ENCODE measurements at places on chromosomes 2 and 18.
A peak's percentile ranks its signal among the peaks of the same experiment; 100 is the strongest.

- no peak for DNase-seq
Observed at GRCh38 chr2:128799730-128800129, 481.1 kb upstream of the HS6ST1 start.

GRCh38 chr2:176917-177316 is 86.9 kb downstream of the SH3YL1 start:
- DNase-seq, result no peak

GRCh38 chr2:30428348-30428662 is 18.7 kb upstream of the LCLAT1 start:
- no peak for DNase-seq

DNA sequence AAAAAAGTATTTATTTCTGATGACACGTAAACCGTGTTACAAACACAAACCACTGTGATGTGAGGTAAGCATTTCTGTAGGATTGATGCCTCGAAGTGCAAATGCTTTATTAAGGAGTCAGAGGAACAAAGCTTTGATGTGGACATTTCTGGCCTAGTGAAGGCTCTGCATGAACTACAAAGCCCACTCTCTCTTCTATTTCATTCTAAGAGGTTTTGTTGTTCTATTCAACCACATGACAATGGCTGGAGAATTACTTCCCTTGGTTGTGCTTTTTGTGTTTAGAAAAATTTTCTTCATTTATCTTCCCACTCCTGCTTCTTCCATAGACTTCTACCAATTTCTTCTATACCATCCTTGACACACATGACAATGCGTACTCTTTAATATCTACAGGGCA is 125.7 kb upstream of the CCDC195 start:
- DNase-seq, result no peak

DNA sequence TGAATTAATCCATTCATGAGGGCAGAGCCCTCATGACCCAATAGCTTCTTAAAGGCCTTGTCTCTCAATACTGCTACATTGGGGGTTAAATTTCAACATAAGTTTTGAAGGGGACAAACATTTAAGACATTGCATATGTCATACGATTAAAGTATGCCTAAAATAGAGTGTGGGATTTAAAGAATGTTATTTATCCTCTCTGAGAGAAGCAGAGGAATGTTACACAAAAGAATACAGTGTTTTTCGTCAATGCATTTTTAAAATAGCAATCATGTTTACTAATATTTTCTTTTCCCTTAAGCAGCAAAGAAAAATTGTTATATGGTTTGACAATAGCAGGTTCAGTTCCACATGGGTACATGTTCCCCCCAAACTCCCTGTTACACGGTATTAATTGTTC is 363.1 kb downstream of the NUP35 start:
- no peak for DNase-seq

- no peak for DNase-seq
Observed at GRCh38 chr2:219168526-219168925, 1.3 kb downstream of the SLC23A3 start.

DNA sequence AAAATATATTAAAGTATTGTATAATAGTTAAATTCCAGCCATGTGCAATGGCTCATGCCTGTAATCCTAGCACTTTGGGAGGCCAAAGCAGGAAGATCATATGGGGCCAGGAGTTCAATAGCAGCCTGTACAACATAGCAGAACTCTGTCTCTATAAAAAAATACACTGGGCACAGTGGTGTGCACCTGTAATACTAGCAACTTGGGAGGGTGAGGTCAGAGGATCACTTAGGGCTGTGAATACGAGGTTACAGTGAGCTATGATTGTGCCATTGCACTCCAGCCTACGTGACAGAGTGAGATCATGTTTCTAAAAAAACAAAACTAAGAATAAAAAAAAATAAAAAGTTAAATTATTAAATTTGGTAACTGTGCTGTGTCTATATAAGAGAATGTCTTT is 36.1 kb downstream of the ZRANB3 start:
- DNase-seq, result no peak

DNA sequence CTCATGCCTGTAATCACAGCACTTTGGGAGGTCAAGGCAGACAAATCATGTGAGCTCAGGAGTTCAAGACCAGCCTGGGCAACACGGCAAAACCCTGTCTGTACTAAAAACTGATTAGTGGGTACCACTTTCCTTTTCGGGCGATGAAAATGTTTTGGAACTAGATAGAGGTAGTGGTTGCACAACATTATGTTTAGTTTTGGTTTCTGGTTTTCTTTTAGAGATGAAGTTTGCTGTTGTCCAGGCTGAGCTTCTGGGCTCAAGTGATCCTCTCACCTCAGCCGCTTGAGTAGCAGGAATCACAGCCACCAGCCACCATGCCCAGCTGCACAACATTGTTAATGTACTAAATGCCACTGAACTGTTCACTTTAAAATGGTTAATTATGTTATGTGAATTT is 27.6 kb downstream of the AAK1 start:
- DNase-seq, result no peak

- DNase-seq, result no peak
Observed at GRCh38 chr2:6027066-6027465, 334.9 kb downstream of the SOX11 start.

- no peak for DNase-seq
Observed at GRCh38 chr2:69848186-69848790, 18.8 kb downstream of the GMCL1 start.

DNA sequence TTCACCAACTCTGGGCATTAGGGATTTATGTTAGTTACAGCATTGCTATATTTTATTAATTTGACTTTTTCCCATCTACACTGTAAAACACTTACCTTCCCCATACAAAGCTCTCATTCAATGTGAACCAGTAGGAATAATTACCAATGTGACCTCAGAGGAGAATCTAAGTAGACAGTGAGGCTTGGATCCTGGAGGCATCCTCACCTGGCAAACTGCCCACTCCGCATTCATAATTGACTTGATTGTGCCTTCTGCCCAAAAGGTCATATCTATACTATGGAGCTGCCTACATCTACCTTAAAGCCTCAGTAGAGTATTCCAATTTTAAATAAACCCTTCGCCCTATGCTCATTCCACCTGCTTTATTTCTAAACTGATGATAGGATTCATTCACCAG is 45.4 kb upstream of the SCN1A start:
- DNase-seq, result no peak

DNA sequence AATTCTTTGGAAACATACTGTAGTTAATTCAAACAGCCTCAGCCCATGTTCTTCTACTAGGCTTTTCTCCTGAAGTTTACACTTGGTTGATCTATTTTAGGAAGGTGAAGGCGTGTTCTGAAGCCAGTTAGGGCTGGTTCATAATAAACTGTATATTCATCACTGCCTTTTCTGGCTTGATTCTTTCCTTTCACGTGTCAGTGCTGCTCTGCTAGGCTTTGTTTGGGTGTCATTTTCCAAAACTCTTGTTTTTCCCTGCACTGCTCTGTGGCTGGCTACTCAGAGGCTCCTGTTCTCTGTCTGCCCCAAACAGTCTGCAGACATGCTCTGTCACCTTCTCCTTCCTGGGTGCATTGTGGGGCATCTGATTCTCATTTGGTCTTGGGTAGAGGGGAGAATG is 136.1 kb downstream of the PARD3B start:
- DNase-seq, result no peak

GRCh38 chr2:119650206-119650605 is 28.8 kb upstream of the TMEM177 start:
- no peak for DNase-seq

DNA sequence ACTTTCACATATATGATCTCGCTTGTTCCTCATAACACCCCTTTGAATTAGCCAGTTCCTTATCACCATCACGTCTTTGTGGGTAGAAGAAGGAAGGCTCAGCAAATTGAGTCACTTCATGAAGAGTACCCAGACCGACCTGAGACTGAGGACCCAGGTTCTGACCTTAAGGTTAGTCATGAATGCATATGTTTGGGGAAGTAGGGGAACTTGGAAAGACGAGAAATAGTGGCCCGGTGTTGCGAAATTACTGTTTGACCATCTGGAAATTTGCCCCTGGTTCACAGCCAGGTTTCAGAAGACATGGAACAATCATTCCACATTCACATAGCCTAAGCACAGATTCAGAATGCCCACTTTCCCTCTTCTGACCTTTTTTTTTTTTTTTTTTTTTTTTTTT is 59.8 kb downstream of the MEIS1 start:
- no peak for DNase-seq

- no peak for DNase-seq
Observed at GRCh38 chr18:3044931-3045698, 32.2 kb upstream of the LPIN2 start.

DNA sequence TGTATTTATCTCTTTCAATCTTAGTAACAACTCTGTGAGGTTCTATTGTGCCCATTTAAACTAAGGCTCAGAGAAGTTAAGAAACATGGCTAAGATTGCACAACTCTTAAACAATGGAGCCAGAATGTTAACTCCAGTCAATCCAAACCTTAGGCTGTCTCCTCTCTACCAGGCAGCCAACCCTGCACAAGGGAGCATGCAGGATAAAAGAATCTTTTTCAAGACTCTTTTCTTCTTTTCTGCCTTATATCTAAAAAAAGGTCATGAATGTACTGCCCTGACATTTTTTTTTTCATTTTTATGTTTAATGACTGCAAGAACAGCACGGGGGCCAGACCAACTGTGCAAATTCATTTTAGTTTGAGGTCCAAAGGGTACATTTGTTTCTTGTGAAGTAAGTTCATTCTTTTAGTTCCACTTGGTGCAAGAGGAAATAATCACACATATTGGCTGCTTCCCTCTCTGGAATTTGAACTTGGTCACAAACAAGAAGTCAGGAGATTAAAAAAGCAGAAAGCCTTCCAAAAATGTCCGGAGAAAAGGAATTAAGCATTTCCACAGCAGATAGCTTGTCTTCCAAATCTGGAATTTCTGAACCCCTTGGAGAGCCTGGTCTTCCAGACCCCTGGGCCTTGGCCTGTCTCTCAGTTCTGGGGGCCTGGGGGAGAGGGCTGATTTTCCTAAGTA is 96.0 kb upstream of the RIOK3 start:
- DNase-seq, result no peak

- no peak for DNase-seq
Observed at GRCh38 chr18:58136879-58137278, 92.9 kb downstream of the NEDD4L start.

DNA sequence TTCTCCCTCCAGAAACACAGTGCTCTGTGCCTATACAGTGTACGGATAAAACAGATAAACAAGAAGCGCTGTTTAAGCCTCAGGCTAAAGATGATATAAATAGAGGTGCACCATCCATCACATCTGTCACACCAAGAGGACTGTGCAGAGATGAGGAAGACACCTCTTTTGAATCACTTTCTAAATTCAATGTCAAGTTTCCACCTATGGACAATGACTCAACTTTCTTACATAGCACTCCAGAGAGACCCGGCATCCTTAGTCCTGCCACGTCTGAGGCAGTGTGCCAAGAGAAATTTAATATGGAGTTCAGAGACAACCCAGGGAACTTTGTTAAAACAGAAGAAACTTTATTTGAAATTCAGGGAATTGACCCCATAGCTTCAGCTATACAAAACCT is 70.7 kb downstream of the TANK start:
- no peak for DNase-seq

DNA sequence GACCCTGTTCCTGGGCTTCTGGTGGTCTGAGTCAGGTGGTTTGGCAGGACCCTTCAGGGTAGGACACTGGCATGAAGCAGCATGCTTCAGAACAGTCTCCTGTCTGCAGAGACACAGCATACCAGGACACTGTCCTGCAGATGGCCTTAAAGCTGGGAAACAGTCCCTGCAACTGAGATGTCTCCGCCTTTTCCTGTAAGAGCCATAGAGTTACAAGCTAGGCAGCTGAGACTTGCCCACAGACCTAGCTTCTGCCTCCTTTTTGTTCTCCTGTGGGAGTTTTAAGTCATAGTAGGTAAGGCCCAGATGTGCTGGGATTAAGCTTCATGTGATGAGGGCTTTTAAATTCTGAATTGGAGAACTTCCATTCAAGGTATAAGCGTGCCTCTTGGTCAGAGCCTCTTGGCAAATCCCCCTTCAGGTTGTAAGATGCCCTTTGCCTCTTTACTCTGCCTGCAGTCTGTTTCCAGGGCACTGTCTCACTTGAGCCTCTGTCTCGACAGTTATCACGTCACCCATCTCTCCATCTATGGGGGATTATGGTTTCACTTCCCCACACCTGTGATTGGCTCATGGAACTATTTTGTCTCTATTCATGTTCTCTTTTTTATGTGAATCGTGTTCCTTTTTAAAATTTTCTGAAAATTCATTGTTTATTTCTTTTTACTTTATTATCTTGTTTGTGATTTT is 51.8 kb downstream of the COA5 start:
- DNase-seq, result no peak

GRCh38 chr2:201872591-201872990 is 66.3 kb downstream of the CDK15 start:
- no peak for DNase-seq

DNA sequence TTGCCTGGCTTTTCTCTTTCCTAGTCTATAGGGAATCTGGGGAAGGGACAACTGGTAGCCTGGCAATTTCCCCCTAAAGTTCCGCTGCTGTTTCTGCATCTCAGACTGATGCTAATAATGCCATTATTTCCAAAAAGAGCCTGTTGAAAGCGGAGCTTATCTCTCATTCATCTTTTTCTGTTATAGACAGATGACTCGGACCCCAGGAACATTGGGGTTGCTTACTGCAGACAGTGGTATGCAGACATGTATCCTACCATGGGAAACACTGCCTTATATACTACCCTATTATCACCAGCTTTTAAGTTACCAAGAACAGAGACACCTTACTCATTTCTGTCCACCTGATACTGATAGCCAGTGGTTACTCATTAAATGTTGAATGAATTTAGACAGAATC is 15.3 kb downstream of the ETAA1 start:
- DNase-seq, result no peak

DNA sequence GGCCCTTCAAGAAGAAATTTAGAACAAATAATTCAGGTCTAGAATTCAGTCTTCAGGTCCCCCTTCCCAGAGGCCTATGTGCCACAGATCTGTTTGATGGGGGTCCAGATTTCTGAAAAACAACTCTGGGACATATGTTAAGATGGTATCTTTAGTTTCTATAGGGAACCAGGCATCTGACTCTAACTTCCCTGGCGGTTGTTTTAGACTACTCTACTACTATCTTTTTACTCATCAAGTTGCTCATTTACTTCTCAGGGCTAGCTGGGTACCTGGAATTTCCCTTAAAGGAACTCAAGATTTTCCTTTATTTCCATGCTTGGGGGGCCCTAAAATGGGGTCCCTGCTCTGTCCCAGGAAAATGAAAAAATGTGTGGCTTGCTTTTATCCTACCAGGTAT is 114.7 kb upstream of the RAB6C start:
- DNase-seq, result no peak

DNA sequence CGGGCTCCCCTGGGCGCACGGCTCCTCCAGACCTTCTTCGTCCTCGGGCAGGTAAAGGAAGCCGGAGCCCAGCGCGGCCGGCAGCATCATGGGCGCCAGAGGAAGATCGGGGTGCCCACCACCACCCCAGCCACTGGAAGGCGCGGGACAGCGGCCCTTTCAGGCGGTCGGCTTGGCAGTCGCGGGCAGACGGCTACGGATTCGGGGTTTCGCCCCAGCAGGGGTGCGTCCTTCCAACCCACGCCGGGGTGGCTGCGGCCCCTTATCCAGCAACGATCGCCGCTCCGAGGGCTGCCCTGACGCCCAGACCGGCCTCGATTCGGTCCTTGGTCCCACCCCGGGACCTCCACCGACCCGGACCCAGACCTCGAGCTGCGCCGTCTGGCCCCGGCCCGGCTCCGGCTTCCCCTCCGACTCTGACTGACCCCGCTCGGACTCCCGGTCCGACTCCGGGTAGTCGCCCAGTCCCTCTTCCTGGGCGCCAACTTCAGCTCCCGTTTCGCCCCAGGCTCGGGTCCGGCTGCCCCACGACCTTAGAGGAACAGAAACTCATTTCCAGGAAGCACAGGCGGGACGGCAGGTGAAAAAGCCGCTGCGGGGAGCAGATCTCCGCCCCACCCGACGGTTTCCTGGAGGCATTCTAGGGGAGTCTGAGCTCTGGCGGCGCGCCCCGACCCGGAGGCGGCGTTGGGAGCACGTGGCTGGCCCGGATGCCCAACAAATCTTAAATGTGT is 30.2 kb upstream of the SSB start:
- DNase-seq, result peak; percentile 23

Data from central memory CD4-positive, alpha-beta T cell (primary cell).